ENCODE measurements at places on chromosomes 3 and 15. TPM values are rescaled to one million over a fixed set of nuclear protein-coding genes. Genes with fewer than 3 reads are reported as not detected.

- DNase-seq: peak; percentile 94
Measured at GRCh38 chr3:61561374-61562041, at the start of gene PTPRG. Gene PTPRG (plus strand): TSS chr3:61561571. CDS start chr3:61562288, 717 bp downstream.

Gene XCR1
- polyA plus RNA-seq: not detected

Gene TGM5
- not detected for polyA plus RNA-seq

- no peak for DNase-seq
Measured at GRCh38 chr15:90033448-90033847, 32.3 kb downstream of the ZNF710 start.

- peak; percentile 56 for DNase-seq
Measured at GRCh38 chr3:174767853-174768382, 91.2 kb upstream of the NAALADL2 start.

Gene LMAN1L
- not detected for polyA plus RNA-seq

DNA sequence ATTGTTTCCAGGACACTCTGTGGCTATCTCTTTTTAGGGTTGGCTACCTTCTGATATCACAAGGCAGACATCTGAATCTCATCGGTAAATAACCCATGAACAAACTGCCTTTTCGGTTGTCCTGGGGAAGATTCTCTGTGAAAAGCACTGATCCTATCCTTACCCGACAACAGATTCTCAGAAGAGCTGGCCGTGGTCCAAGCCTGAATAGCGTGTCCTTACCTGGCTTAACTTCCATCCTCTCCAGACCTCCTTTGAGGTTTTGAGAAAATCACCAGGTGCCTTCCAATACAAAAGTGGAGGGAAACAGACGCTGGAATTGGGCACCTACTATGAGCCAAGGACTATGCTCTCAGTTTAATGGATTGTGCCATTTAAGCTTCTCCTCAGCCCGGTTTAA, 87.4 kb upstream of the ARHGEF3 start:
- DNase-seq: no peak

- DNase-seq: no peak
Measured at GRCh38 chr3:65706301-65706700, 332.4 kb downstream of the MAGI1 start.

- no peak for DNase-seq
Measured at GRCh38 chr3:22908989-22909507, 294.1 kb upstream of the UBE2E2 start.

Gene SLC22A13
- polyA plus RNA-seq: 0.22 TPM

GRCh38 chr3:28467414-28467813, 118.8 kb upstream of the AZI2 start:
- no peak for DNase-seq

DNA sequence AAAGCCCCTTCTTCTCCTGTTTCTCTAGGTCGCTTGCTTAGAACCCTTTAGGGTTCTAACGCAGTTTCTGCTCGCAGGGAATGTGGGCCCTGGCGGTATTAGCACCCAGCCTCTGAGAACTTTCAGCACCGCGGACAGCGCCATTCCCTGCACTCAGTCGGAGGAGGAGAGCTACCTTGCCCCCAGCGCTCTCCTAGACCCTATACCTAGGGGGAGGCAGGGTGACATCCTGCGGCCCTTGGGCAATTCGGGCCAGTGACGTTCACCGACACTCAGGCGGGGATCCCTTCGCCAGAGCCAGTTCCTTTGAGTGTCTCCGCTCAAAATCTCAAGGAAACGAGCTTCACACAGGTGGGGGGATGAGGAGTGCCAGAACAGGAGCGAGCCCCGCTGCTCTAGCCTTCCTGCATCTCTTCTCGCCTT, 1.3 kb downstream of the SLC7A14 start:
- DNase-seq: peak; percentile 68

DNA sequence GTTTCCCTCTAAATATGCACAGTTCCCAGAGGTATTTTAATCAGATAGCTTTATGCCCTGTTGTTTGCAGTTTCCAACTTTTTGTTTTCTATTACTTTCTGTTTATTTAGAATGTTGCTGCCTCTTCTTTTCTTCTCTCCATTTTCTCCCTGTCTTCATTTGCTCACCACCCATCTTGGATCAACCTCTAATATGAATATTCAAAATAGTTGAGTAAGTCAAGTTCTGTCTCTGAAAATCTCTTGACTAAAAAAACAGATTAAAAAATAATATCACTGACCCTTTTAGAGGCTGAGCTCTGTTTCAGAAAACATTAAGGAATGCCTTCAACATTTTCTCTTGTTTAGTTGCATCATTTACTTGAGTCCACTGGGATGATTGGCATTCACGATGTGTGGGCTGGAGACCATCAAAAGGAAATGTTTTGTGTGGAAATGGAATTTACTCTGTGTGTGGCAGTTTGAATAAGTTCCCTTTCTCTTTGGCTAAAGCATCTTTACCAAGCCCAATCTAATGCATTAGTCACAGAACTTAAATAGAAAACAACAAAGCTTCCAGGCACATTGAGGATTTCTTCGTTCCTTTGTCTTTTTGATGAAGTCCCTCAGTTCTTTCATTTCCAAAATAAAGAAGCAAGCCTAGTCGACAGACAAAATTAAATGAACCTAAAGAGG, 633.9 kb upstream of the TGFBR2 start:
- peak; percentile 57 for DNase-seq
